Gastrocnemius medialis (tissue), 4 donors: ENCODE measurements at places on chromosomes 11 and 22. TPM values are rescaled to one million over a fixed set of nuclear protein-coding genes. Genes with fewer than 3 reads are reported as not detected.

Gene LRP4
- total RNA-seq: 5.8 TPM

Gene OR51G2
- not detected for total RNA-seq

Gene KCNA4
- not detected for total RNA-seq

Gene VPREB1
- not detected for total RNA-seq

Gene MYEOV
- total RNA-seq: not detected

Gene BDNF
- total RNA-seq: not detected

Gene AMOTL1
- 393 TPM for total RNA-seq

Gene EHF
- 0.85 TPM for total RNA-seq

DNA sequence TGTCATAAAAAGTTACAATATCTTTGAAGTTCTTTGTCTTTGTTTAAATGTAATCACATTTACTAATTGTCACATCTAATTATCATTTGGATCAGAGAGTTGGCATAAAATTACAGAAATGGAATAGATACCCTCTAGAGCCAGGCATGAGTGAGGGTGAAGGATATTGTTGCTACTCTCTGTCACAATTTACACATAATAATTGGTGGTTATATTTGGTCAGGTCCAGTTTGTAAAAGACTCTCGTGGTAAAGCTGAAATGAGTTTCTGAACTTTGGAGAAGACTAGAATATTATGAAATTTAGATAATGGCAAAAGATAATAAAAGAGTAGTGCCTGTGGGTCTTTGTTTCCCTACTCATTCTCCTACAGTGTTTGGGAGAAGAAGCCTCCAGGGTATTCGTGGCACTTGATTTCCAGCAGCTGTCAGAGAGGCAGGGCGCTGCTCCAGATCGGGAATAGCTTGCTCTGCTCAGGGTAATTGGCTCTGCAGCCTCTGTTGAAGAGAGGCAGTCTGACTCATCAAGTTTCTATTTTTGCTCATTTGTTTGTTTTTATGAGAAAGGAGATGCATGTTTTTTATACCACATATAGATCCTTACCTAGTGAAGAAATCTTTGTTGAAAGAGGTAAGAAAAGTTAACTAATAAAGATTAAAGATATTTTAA lies 349.9 kb downstream of the CNTN5 start:
- DNase-seq: peak; percentile 50
- H3K4me3 ChIP-seq: no peak overlapping the region
- H3K36me3 ChIP-seq: no peaks in the 10 kb centered on the region

DNA sequence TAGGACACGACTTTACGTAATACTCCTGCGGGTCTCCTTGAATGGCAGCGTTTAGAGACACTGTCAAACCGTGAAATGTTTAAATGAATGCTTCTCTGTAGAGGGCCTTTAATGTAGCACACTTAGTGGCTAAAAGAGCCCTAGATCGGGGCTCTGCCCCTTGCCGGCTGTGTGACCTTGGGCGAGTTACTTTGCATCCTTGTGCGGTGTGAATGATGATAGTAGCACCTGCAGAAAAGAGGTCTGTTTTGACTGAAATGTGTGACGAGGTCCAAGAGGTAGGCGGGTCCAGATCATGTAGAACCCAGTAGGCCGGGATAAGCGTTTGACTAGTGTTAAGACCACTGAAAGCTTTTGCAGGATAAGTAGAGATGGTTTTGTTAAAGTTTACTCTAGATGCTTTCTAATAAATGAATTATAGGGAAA lies 866 bp downstream of the MED17 start:
- DNase-seq: no peak
- H3K36me3 ChIP-seq: no peaks in the 10 kb centered on the region
- peaks cover 35% of the 10 kb centered on the region for H3K4me1 ChIP-seq
- H3K4me3 ChIP-seq: peak overlapping the region; percentile 73

DNA sequence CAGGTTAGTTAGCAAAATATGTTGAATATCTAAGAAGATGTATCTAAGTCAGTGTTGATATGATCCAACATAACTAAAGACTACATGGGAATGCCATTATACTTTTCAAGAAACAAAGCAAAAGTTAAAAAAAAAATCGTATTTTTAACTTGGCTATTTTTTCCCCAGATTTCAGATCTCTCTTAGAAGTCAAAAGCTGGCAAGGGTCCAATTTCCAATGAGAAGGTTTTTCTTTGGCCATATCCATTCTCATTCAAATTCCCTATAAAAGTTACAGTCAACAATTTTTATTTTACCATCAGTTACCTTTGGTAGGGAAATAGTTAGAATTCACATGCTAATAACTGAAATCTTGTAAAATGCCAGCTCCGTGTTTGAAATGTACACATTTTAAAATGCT lies 70.5 kb upstream of the FAT3 start:
- no peak overlapping the region for H3K4me3 ChIP-seq
- no peaks in the 10 kb centered on the region for H3K36me3 ChIP-seq
- H3K27me3 ChIP-seq: no peaks in the 10 kb centered on the region
- H3K27ac ChIP-seq: no peak overlapping the region

DNA sequence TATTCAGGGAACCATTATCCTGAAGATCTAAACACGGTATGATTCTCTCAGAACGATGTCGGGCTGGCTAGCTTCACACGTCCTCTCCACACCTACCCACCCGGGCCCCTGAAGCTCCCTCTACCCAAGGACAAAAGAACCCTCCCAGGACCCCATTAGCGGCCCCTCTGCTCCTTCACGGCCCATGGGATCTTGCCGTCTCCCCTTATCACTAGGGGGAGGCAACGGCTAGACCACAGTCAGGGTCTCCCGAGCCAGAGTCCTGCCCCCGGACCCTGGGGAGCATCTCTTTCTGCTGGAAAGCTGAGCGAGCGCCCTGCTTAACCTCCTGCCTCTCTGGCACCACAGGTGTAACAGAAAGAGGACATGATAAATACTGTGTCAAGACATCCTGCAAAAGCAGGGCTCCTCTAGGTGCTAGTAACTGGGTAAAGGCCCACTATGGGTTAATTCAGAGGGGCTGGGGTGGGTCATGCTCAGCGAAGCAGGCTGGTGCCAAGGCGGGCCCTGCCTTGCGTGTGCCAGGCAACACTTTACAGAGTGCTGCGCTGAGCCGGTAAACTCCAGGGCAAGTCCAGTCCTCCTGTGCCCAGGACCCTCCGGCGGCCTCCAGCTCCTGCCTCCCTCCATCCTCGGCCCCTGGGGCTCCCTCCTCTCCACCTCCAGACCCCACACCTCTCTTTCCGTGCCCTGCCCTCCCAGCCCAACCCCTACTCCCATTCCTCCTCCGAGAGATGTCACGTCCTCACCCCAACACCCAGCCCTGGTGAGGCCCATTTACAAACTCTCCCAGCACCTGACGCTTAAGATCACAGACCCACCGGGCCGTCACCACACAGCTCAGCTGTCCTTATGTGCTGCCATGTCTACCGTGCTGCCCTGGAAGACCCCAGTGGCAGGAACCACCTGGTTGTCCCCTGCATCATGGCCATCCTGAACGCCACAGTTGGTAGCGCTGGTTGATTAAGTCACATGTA lies 3.0 kb downstream of the TOLLIP start:
- H3K27ac ChIP-seq: no peak overlapping the region
- peaks cover 51% of the 10 kb centered on the region for H3K4me1 ChIP-seq
- DNase-seq: no peak
- H3K4me3 ChIP-seq: no peak overlapping the region

DNA sequence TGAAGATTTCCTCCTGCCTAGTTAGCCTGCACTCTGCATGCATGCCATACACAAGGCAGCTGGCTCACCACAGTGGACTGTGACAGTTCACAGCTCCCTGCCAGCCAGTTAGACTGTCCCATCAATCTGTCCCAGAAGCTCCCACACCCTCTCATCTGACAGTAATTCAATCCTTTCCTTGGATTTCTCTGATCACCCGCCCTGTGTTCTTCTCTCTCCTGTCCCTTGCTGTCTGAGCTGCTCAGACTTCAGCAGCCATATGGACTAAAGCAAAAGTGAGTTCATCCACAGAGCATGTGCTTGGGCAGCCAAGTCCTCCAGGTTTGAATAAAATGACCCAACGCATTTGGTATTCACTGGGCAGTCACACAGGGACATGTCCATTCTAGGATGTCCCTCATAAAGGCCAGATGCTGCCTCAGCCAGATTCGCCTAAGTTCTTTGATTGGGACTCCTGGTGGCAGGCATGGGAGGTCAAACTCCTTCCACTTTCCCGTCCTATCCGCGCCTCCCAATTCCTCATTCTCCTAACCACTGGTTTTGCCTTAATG lies 54.5 kb upstream of the ZBTB44 start:
- peak overlapping the region; percentile 76 for H3K27ac ChIP-seq
- H3K4me1 ChIP-seq: peaks cover 28% of the 10 kb centered on the region
- no peak overlapping the region for H3K4me3 ChIP-seq
- DNase-seq: peak; percentile 88

DNA sequence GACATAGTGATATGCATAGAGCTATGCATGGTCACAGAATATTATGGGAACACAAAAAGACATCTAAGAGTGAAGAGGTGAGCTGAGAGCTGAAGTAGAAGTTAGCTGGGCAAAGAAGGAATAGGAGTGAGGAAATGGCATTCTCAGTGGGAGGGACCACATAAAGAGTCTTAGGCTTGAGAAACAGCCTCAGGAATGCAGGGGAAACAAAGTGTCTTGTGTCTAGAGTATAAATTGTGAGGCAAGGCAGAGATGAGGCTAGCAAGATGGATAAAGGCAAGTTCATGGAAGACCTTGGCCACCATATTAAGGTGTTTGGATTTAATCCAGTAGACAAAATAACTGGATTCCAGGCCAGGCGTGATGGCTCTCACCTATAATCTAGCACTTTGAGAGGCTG lies 40.6 kb upstream of the CRTAM start:
- DNase-seq: no peak
- no peaks in the 10 kb centered on the region for H3K36me3 ChIP-seq
- peaks cover 3% of the 10 kb centered on the region for H3K4me1 ChIP-seq

GRCh38 chr11:122668562-122669090 lies 13.1 kb downstream of the UBASH3B start:
- DNase-seq: no peak
- no peaks in the 10 kb centered on the region for H3K36me3 ChIP-seq
- H3K27me3 ChIP-seq: no peaks in the 10 kb centered on the region
- no peak overlapping the region for H3K27ac ChIP-seq
- no peak overlapping the region for H3K4me3 ChIP-seq

DNA sequence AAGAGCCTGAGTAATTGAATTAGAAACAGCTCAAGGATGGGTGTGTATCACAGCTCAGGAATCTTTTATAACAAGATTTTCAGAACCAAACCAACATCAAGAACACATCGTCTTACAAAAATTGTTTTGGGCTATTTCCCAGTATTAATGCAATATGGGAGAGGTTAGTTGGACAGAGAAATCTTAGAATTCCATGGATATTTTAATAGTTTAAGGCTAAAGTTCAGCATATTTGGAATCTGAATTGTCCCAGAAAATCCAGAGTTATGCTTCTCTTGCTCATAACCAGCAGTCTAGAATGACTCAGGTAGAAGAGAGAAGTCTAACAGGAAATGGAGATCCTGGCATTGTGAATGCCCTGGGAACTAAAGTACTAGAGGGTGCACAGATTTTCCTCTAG lies 74.6 kb downstream of the ADM start:
- no peak overlapping the region for H3K27ac ChIP-seq
- DNase-seq: no peak
- no peak overlapping the region for H3K4me3 ChIP-seq
- peaks cover 30% of the 10 kb centered on the region for H3K4me1 ChIP-seq
- no peaks in the 10 kb centered on the region for H3K27me3 ChIP-seq

GRCh38 chr11:85475660-85476517 lies 151.3 kb downstream of the DLG2 start:
- H3K27ac ChIP-seq: no peak overlapping the region
- no peak overlapping the region for H3K4me3 ChIP-seq
- H3K27me3 ChIP-seq: no peaks in the 10 kb centered on the region
- no peak for DNase-seq
- no peaks in the 10 kb centered on the region for H3K4me1 ChIP-seq

- DNase-seq: no peak
- H3K27me3 ChIP-seq: no peaks in the 10 kb centered on the region
- no peaks in the 10 kb centered on the region for H3K36me3 ChIP-seq
- peak overlapping the region; percentile 84 for H3K27ac ChIP-seq
- H3K4me1 ChIP-seq: peaks cover 65% of the 10 kb centered on the region
- no peak overlapping the region for H3K4me3 ChIP-seq
These were observed 6.8 kb downstream of the APOL3 start for GRCh38 chr22:36153501-36154422.

- H3K36me3 ChIP-seq: no peaks in the 10 kb centered on the region
- H3K4me3 ChIP-seq: no peak overlapping the region
- no peak overlapping the region for H3K27ac ChIP-seq
These were observed 650.8 kb upstream of the KIRREL3 start for GRCh38 chr11:127651175-127651887.

- H3K4me3 ChIP-seq: no peak overlapping the region
- no peaks in the 10 kb centered on the region for H3K36me3 ChIP-seq
- H3K27me3 ChIP-seq: no peaks in the 10 kb centered on the region
- DNase-seq: no peak
- no peak overlapping the region for H3K27ac ChIP-seq
These were observed 109.6 kb downstream of the RRAS2 start for GRCh38 chr11:14249121-14249963.

GRCh38 chr11:73312851-73313327 lies 4.8 kb downstream of the ARHGEF17 start:
- H3K4me3 ChIP-seq: peak overlapping the region; percentile 31
- H3K27ac ChIP-seq: peak overlapping the region; percentile 83
- H3K4me1 ChIP-seq: peaks cover 33% of the 10 kb centered on the region
- H3K27me3 ChIP-seq: peaks cover 2% of the 10 kb centered on the region
- H3K36me3 ChIP-seq: no peaks in the 10 kb centered on the region

GRCh38 chr11:74037309-74037708 lies 28.4 kb upstream of the UCP3 start:
- no peak overlapping the region for H3K4me3 ChIP-seq
- H3K27me3 ChIP-seq: no peaks in the 10 kb centered on the region
- H3K27ac ChIP-seq: no peak overlapping the region
- no peaks in the 10 kb centered on the region for H3K4me1 ChIP-seq
- no peaks in the 10 kb centered on the region for H3K36me3 ChIP-seq
- no peak for DNase-seq

- no peak for DNase-seq
- H3K27ac ChIP-seq: no peak overlapping the region
- no peaks in the 10 kb centered on the region for H3K4me1 ChIP-seq
- H3K27me3 ChIP-seq: no peaks in the 10 kb centered on the region
These were observed 24.0 kb upstream of the SMIM38 start for GRCh38 chr11:69131644-69132300.

DNA sequence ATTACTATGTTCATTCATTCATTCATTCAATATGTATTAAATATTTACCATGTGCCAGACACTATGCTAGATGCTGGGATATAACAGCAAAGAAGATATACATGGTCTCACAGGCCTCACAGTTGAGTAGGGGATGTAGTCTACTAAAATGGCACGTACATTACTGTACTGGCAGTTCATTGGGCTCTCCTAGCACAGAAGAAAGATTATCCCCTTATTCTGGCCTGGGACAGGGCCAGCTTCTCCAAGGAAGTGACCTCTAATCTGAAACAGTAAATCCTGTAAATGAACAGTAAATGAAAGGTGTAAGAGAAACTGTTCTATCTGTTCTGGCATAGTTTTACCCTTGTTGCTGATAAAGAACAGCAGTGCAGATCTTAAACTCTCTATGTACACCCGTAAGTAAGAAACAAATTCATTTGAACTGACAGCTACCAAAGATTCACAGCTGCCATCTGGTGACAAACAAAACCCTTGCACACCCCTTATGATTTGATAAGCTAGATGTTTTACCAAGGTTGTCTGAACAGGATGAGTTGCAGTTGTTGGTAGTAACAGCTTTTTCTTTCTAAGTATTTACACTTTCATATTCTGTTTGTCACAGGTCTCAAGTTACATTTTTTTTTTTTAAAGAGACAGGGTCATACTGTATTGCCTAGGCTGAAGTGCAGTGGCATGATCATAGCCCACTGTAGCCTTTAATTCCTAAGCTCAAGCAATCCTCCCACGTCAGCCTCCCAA lies 263.1 kb downstream of the TMEM135 start:
- no peak overlapping the region for H3K27ac ChIP-seq
- H3K4me1 ChIP-seq: peaks cover 11% of the 10 kb centered on the region
- H3K36me3 ChIP-seq: no peaks in the 10 kb centered on the region
- no peak overlapping the region for H3K4me3 ChIP-seq
